ENCODE measurements at places on chromosomes 4 and X.

- peak; percentile 96 for DNase-seq
Measured at GRCh38 chr4:168839758-168840391, 170.2 kb downstream of the CBR4 start.

DNA sequence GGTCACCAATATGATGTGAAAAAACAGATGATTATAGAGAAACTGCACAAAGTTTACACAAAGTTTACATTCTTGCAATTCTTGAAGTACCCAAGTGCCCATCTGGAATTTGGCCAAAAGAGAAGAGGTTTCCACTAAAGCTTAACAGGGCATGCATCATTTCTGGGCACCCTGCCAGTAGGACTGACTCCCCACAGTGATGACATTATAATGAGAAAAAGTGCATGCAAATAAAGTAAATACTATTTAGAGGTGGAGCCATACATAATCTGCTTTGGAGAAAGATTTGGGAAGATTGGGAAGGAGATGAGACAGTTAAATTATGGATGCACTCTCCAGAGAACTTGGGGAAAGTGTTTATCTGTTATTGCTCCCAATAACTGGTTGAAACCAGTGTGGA, 93.7 kb upstream of the TRPC3 start:
- peak; percentile 89 for DNase-seq

DNA sequence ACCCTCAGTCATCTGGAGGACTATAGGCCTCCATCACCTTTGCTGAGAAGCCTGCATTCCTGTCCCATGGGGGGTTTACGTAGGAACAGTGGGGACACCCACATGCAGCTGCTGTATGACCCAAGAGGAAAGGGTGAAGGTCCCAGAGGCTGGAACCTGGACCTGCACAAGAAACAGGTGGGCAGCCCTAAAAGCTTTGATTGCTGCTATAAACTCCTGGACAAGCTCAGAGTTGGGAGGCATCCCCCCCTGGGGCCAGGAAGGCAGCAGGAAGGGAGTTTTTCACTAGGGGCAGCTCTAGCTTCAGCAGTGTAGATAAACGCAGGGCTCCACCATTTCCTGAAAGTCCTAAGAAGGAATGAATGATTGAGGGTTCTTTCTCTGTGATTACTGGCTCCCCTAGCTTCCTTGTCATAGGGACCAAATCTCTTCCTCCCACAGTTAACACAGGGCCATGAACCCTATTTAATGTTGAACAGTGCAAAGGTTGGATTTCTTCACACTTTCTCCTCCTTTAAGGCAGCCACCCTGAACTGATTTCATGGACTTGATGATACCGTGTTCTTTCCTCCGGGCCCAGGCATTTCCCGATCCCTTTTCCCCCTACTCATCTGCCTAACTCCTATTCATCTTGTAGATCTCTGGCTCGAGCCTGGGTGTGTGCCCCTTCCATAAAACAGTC, 84.2 kb downstream of the CHRNA9 start:
- no peak for DNase-seq

GRCh38 chr4:168021666-168022065, 70.7 kb upstream of the ANXA10 start:
- no peak for DNase-seq

DNA sequence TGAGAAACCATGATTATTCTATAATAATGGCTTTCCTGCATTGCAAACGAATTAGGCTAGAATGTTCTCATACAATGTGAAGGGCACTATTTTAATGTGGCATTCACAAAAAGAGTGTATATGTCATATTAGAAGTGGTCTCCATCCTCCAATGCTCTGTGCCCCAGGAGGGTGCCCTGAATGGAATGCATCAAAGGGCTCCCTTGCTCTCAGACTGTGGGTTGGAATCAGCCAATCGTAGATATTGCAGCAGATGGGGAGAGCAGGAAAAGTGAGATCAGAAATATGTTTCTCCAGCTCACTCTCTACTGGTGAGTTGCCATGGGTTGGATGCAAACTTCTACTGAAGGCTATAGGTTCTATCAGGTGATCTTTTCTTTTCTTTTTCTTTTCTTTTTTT, 11.9 kb upstream of the NSUN7 start:
- DNase-seq, result no peak

DNA sequence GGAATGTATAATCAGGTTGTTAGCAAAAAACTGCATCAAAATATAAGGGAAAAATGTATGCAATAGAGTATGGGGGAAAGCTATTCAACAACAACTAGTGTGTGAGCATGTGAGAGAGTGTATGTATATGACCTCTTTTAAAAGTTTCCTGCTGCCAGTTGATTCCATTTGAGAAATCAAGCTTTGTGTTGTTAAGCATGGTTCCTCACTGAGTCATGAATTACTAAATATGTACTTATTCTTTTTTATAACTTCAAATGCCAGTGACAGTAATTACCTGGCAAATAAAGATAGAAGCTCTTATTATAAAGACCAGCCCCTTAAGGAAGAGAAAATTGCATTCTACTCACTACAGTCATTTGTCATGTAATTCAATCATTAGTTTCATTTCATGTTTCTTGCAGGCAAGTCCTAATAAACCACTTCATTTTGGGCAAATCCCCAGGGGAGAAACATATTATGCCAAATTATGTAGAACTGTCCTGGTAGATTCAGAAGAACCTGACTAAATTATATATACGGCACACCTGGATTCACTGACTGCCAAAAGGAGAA, 19.2 kb downstream of the RASGEF1B start:
- no peak for DNase-seq

GRCh38 chr4:22986262-22986661, 293.5 kb downstream of the GBA3 start:
- no peak for DNase-seq

- DNase-seq, result peak; percentile 59
Measured at GRCh38 chr4:149961876-149962597, 116.2 kb upstream of the DCLK2 start.

DNA sequence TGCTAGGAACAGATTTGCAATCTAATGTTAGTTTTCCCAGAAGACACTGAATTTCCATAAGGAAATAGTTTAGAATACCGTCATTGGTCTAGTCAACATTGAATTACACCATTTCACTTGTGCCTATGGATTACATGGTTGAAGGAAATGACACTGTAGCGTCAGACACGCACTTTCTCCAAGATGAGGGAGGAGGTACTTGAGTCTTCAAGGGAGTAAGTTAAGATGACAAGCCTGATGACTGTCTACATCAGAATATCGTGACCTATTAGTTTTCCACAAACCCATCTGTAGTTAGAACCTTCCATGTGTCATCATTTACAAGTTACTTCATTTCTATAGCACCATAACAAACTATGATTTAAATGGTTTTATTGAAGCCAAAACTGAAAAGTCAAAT, 153.7 kb downstream of the AMELX start:
- peak; percentile 49 for DNase-seq

DNA sequence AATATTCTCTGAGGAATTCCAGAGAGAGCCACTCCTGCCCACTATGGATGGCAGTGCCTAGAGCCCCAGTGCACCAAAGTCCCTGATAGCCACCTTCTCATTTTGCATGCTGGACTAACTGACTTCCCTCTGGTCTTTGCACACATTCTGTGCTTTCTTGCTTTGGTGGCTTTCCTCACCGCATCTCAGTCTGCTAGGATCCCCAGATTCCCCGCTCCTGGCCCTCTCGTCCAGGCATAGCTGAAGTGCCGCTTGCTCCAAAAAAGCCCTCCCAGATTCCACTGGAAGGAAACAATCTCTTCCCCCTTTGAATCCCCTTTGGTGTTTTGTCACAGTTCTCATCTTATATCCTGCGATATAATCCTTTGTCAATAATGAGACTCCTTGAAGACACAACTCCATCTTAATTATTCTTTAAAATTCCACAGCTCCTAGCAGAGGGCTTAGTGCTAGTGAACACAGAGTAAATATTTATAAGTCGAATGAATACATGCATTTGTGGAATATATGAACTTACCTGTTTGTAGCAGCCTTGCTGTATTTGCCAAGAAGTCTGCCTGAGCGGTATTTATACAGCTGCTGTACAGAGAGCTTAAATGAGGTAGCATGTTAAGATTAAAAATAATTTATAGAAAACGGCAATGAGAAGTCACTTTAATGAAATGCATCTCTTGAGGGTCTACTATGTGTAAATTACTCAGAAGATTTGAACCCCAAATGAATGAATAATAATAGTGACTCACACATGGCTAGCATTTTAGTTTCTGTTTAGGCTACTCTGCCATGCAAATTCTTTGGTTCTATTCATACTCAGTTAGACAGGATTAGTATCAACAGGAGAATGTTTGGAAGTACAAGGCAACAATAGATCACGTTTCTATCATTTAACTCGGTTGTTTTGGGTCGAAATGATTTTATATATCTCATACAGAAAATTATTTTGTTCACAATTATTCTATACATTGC, 421.9 kb upstream of the TENM3 start:
- peak; percentile 3 for DNase-seq

GRCh38 chr4:89039730-89040338, 17.2 kb downstream of the FAM13A start:
- DNase-seq, result peak; percentile 30

GRCh38 chr4:26482508-26483462, 7.5 kb downstream of the CCKAR start:
- DNase-seq, result peak; percentile 36

GRCh38 chr4:155742310-155743015, 16.4 kb upstream of the GUCY1B1 start:
- no peak for DNase-seq

- no peak for DNase-seq
Measured at GRCh38 chr4:146243141-146243882, 29.0 kb downstream of the REELD1 start.

DNA sequence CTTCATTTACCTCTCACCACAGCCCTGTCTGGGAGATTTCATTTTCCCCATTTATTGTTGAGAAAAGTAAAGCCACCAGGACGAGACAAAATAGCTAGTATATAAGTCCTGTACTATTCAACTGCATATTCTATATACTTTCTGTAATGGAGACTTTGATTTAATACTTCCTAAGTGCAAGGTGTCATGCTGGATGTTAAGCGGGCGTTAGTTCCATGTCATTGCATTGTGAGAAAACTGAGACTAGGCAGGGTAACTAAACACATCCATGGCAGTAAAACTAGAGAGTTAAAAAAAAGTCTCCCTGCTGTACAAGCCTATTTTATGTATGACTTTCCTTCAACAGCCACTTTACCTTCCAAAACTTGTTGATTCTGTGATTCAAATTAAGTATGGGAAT, 969.6 kb downstream of the STIM2 start:
- no peak for DNase-seq

- DNase-seq, result no peak
Measured at GRCh38 chrX:14700982-14701381, 171.6 kb downstream of the GLRA2 start.

DNA sequence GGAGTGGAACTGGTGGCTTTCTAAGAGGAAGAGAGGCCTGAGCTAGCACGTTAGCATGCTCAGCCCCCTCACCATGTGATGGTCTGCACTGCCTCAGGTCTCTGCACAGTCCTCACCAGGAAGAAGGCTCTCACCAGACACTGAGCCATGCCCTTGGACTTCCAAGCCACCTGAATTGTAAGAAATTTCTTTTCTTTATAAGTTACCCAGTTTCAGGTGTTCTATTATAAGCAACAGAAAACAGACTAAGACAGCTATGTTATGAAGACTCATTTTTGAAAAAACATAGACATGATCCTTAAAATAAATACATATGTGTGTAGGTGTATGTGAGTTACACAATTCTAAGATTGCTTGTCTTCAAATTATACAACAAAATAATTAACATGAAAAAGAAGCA, 74.7 kb downstream of the CEP44 start:
- no peak for DNase-seq

DNA sequence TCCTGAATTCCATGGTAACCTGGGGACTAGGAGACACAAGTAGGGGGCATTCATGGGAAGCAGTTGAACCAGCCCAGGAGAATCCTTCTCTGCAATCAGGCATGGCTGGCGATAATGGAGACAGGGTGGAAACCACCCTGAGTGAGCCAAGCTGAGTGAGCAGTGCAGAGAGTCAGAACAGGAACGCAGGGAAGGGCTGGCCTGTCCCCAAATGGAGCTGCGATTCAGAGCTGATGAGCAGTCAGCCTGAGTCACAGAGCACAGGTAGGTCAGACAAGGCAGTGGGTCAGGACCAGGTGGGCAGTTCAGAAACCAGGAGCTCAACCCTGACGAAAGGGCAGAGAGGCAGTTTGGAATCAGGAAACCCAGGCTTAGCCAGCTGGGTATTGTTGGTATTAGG, 129.0 kb downstream of the BTC start:
- no peak for DNase-seq

DNA sequence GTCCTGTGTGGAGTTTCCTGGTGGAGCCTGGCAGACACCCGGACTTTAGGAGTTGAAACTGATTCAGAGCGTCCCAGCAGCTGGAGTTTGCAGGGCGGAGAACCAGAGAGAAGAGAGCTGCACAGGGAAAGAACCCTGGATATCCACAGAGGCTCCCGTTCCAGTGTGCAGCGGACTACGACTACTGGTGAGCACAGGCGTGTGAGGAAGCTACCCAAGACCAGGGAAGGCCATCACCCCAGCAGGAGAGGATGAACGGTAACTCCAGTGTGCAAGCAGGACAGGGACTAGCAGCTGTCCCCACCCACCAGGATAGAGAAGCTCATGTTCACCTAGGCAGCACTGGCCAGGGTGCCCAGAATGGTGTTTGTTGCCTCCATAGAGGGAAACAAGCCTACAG, 2.3 kb downstream of the LAGE3 start:
- no peak for DNase-seq

DNA sequence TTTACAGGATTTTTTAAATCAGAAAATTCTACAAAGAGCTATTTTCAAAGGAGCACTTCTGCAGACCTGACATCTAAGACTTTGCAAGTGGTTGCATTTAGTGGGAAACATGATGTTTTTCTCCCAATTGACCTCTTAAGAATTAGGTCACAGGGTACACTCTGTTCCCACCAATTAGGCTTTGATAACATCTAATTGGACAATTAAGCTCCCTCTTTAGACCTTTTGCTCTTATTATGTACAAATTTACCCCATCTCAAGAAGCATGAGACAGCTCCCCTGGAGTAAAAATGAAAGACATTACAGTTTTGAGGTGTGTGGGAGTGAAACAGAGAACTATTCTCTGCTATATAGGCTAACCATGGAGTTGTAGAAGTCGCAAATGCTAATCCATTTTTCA, 31.8 kb upstream of the AGA start:
- DNase-seq, result no peak

GRCh38 chr4:173160871-173161270, 7.7 kb upstream of the GALNT7 start:
- no peak for DNase-seq

DNA sequence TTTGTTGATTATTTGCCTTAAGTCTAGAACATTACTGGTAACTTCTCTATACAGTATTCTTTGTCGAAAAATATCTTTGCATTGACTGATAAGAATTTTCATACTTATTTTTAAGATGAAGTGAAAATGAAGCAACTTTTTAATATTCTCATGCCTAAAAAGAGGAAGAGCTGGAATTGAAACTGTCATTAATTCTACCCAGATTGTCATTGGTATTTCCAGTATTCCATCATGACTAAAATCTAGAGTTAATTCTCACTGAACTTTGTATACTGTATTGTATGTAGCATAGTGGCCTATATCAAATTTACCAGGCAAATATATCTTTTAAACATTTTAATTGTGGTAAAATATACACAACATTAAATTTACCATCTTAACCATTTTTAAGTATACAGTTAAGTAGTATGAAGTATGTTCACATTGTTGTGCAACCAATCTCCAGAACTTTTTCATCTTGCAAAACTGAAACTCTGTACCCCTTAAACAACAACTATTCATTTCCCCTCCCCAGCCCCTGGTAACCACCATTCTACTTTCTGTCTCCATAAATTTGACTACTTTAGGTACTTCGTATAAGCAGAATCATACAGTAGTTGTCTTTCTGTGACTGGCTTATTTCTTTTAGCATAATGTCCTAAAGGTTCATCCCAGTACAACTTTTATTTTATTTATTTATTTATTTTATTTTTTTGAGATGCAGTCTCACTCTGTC, 24.3 kb upstream of the ZNF41 start:
- no peak for DNase-seq

All from fibroblast of villous mesenchyme (primary cell).